ENCODE measurements at places on chromosomes 16 and 17.

DNA sequence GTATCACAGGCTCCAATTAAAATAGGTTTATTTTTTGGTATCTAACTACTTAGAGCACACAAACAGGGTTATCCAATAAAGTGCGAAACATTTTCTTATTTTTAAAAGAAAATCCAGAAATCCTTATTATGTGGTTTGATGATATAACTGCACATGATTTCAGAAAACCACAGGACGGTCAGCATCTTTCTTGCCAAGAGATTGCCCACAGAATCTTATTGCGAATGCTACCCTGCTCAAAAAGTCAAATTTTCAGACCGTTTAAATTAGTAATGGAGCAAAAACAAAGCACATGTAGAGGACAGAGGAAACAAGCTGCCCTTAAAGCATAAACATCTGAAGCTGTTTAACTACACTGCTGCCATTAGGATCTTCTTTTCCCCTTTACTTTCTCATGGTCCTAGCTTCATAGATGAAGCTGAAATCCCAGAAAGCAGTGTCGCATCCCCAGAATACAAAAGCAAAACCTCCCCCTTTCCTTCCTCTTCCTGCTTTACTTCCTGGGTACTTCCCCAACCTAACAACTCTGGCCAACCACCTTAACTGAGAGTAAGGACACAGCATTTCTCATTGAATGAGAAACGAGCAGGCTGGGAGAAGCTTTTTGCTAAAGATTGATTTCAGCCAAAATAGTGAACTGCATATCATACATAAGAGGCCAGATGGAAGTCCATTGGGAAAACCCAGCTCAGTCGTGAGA lies 43.7 kb downstream of the CMTM4 start:
- DNase-seq, result no peak

DNA sequence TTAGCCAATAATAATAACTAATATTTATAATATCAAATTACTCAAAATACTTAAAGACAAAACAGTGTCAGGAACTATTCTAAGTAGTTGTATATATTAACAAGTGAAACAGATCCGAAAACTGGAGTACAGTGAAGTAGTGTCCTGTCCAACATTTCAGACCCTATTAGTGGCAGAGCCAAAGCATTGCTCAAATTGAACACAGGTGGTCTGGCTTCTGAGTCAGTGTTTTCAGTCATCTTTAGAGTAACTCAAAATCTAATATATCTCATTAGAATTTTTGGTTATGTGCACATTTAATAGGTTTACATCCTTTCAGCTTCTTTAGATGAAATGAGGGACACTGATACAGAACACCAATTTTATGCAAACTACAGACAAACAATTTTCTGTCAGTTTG lies 652.5 kb downstream of the CDH11 start:
- no peak for DNase-seq

GRCh38 chr16:16041196-16041892 lies 91.9 kb downstream of the ABCC1 start:
- DNase-seq, result no peak

- DNase-seq, result no peak
Measured at GRCh38 chr16:12375046-12375740, 398.7 kb downstream of the SNX29 start.

GRCh38 chr17:57584050-57584551 lies 161.0 kb downstream of the CCDC182 start:
- DNase-seq, result no peak

DNA sequence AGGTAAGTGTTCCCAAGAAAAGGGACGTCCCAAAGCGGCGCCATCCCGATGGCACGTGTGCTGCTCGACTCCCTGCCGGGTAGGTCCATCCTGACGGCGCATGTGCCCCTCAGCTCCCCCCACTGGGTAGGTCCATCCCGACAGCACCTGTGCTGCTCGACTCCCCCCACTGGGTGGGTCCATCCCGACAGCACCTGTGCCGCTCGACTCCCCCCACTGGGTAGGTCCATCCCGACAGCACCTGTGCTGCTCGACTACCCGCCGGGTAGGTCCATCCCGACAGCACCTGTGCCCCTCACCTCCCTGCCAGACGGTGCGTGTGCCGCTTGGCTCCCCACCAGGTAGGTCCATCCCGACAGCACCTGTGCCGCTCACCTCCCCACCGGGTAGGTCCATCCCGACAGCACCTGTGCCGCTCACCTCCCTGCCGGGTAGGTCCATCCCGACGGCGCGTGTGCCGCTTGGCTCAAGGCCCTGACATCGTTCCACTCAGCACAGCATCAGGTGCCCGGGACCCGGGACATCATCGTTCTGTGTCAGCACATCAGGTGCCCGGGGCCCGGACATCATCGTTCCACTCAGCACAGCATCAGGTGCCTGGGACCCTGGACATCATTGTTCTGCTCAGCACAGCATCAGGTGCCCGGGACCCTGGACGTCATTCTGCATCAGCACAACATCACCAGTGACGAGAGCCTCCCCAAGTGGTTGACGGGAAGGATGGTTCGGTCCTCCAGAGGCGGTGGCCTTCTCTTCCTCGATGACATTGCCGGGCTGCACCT lies 5.7 kb upstream of the FN3K start:
- DNase-seq, result no peak

- no peak for DNase-seq
Measured at GRCh38 chr16:72198021-72198711, 26.2 kb upstream of the PMFBP1 start.

All from right lobe of liver (tissue), 6 donors.